GM18507 (cell line): ENCODE measurements at places on chromosomes 7 and 10.

- no peak for DNase-seq
Measured at GRCh38 chr7:78852951-78853350, 600.5 kb downstream of the MAGI2 start.

DNA sequence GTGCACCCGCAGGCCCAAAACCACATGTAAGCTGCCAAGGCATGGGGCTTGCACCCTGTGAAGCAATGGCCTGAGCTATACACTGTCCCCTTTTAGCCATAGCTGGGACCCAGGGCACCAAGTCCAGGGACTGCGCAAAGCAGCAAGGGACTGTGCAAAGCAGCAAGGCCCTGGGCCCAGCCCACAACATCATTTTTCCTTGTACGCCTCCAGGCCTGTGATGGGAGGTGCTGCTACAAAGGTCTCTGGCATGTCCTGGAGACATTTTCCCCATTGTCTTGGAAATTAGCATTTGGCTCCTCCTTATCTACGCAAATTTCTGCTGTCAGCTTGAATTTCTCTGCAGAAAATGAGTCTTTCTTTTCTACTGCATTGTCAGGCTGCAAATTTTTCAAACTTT lies 24.8 kb downstream of the ARHGAP19 start:
- no peak for DNase-seq

- DNase-seq, result no peak
Measured at GRCh38 chr7:158279539-158280447, 307.8 kb downstream of the PTPRN2 start.

DNA sequence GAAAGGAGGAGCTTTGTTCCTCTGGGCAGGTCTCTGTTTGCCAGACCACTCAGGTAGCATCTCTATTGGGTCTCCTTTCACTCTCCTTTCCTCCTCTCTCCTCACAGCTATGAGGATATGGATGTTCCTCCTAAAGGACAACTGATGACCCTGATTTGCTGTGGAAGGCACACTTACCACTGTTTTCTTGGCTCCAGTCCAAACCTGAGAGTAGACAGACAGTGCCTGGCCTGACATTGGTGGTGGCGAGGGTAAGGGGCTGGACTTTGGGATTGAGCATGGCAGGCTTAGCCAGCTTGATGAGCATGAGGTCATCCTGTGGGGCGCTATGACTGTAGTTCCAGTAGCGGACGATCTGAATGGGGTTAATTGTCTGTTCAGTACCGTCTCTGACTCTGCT lies 3.6 kb downstream of the PRSS37 start:
- DNase-seq, result no peak

GRCh38 chr10:24681572-24682088 lies 42.1 kb downstream of the ARHGAP21 start:
- DNase-seq, result no peak

- DNase-seq, result no peak
Measured at GRCh38 chr7:5077740-5078139, 32.1 kb downstream of the RBAK start.

- DNase-seq, result no peak
Measured at GRCh38 chr7:43650457-43651052, 67.6 kb downstream of the STK17A start.

DNA sequence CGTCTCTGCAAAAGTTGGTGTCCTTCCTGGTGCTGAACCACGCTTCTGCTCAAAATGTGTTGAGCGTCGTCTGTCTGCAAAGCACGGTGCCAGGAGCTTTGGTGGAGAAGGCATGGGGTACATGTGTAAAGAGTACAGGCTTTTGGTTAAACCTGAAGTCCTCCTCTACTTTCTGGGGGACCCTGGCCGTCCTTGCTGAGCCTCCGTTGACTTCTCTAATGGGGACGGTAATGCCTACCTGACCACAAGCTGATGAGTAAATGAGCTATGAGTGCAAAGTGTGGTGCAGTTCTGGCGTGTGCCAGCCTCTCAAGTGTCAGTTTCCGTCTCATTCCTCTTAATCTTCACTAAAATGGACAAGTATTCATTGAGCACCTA lies 527 bp upstream of the HERPUD2 start:
- no peak for DNase-seq

- no peak for DNase-seq
Measured at GRCh38 chr10:46291817-46292572, 5.2 kb downstream of the ANTXRL start.

GRCh38 chr7:131219312-131220041 lies 108.2 kb upstream of the MKLN1 start:
- DNase-seq, result no peak

DNA sequence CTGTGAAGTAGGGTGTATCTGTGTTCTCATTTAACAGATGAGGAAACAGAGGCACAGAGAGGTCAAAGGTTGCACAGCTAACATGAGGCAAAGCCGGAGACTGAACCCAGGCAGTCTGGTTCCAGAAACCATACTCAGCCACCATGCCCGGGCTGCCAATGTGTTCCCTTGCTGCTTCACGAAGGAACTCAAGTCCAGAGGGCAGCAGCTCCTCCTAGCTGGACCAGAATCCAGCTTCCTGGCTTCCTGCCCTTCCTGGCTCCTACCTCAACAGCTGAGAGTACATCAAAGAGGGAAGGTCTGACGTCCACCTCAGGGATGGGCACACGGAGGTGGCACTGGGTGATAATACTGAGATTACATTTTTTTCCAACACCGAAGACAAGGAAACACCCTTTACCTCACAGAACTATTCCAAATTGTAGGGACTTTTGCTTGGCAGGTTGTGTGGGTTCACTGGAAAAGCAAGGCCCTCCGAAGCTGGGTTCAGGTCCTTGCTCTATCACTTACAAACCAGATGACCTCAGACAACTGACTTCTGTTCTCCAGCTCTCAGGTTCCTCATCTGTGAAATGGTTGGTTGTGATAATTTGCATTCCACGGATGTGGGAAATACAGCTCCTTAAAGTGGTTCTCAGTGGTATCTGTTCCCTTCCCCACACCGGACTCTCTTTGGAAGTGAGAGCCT lies 154.1 kb upstream of the ZMIZ1 start:
- no peak for DNase-seq

DNA sequence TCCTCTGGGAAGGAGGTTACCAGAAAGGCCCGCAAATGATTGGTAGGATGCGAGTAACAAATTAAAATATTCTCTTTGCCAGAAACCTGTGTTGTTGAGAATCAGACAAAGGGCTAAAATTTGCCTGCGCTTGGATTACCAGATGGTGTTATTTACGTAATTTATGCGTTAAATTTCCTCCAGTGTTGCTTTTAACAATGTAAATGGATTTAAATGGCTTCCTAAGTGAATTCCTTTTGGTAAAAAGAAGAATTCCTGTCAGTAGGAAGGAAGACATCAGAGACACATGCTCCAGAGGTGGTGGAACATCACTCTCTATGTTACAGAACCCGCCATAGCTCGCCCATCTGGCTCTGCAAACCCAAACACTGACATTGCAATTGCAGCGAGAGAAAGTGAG lies 520.6 kb downstream of the GALNT17 start:
- no peak for DNase-seq

DNA sequence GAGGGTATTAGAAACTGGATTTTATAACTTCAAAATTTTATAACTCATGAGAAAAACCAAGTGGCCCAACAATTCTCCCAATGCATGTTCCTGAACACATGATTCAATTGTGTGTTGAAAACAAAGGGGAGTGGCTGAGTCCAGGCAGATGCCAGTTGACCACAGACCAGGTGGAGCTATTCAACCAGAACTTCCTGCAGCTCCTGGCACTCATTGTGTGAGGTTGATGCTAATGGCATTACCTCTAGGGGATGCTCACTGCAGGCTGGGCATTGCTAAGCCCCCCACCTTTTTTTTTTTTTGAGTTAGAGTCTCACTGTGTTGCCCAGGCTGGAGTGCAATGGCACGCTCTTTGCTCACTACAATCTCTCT lies 20.3 kb downstream of the MYOF start:
- DNase-seq, result no peak

- DNase-seq, result no peak
Measured at GRCh38 chr7:101066141-101066832, 19.0 kb upstream of the TRIM56 start.

GRCh38 chr7:154620141-154620755 lies 382.7 kb downstream of the PAXIP1 start:
- no peak for DNase-seq

DNA sequence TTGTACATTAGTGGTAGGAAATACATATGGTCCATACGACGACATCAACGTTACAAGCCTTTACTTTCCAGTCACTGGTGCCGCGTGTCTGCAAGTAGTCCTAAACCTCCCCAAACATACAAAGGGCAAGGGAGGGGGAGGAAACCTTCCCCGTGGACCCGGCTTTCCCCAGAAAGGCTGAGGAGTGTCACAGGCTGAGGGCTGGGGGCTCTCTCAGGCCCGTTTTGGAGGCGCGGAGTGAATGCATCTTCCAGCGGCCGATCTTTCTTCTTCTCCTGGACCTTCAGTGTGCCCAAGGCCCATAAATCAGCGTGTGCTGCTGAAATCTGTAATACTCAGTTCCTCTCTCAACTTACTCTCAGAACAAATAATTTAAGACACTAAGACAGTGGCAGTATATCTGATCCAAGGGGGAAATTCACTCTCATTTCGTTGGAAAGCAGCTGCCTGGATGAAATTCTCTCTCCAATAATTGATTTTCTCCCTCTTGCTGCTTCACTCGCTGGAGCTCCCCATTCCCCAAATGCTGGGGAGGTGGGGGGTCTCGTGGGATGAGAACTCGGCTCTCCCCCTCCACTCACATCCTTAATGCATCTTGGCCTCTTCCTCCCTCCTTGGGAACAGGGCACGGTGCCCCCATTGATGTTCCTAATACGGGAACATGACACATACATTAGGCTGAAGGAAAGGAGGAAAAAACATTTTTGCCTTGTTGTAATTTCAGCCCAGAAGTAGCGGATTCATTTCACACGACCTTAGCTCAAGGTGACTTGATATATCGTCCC lies 126.1 kb downstream of the ADARB2 start:
- DNase-seq, result no peak

DNA sequence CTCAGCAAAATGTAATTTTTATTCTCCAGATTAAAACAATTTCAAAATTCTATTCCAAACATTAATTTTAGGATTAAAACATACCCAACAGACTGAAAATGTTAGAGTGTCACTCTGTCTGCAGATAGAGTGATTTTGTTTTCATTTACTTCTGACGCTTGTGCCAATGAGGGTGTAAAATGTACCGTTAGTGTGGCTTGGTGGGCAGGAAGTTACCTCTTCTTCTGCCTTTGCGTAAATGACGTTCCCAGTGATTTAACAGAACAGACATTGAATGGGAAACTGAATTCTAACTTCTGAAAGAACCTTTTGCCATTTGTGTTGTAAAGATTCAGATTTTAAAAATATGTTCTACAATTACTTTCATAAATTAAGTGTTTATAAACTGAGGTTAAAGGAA lies 47.0 kb upstream of the DRGX start:
- DNase-seq, result no peak

DNA sequence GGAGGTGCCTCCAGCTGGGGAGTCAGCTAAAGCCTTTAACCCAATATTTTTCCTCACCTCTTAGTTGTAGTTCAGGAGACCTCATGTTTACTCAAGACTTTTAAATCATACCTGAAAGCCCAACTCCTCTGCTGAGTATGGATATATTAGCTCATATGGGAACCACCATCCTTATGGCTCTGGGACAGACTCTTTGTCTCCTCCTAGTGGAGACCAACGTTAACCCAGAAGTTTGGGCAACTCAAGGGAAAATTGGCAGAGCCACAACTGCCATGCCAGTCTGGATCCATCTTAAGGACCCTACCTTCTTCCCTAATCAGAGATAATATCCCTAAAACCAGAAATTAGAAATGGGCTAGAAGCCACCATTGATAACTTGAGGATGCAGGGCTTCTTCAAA lies 80.8 kb downstream of the TMEM106B start:
- no peak for DNase-seq

DNA sequence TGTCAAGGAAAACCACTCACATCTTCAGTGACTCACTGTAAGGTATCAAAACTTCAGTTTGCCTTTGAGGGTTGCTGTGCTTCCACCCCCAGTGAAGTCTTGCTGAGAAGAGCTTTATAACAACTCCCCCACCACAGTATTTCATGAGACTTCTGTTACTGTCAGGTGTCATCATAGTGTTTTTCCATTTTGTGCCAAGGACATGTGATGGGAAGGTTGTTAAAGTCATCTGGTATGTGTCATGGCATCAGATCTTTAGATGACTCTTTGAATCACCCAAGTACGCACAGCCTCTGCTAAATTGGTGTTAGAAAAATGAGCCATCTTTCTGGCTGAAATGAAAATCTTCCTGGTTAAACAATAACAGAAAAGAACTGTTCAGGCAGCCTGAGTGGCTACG lies 115.0 kb upstream of the CCDC6 start:
- DNase-seq, result no peak

- no peak for DNase-seq
Measured at GRCh38 chr7:22944022-22944421, 69.9 kb downstream of the HYCC1 start.
